ENCODE measurements at places on chromosomes 2 and 18.

- no peak for DNase-seq
Measured at GRCh38 chr2:120910956-120911951, 175.6 kb downstream of the GLI2 start.

GRCh38 chr2:133166031-133166430, 402.2 kb downstream of the NCKAP5 start:
- DNase-seq = no peak

GRCh38 chr2:72920318-72921087, 3.2 kb downstream of the EMX1 start:
- peak; percentile 67 for DNase-seq

DNA sequence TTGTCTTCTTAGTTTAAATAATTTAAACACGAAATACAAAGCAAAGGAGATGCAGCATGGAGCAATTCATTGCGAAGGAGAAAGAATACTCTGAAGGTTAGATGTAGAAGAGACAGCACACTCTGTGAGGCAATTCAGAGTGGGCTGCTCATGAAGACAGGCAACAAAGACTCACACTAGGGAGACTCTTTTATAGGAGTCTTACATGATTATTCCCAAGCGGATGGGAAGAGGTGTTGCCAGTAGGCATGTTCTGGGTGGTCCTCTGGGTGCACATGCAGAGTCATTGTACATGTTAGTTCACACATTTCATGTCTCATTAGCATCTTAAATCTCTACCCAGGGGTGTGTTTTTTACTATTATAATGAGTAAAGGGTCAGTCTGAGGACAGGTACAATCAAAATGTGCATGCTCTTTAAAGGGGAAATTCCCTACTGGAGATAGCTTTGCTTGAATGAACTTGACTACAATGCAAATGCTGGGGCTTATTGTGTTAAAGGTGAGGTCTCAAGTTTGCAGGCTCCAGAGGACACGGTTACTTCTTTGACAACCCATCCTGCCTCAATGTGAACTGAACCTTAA, 275.5 kb downstream of the CDH19 start:
- no peak for DNase-seq

All from activated CD8-positive, alpha-beta memory T cell treated with anti-CD3 and anti-CD28 coated beads, Interleukin-2, amount 50 U/mL, for 48 hours (primary cell).